HTR-8/SVneo (cell line): ENCODE measurements at places on chromosomes 13 and 19.

DNA sequence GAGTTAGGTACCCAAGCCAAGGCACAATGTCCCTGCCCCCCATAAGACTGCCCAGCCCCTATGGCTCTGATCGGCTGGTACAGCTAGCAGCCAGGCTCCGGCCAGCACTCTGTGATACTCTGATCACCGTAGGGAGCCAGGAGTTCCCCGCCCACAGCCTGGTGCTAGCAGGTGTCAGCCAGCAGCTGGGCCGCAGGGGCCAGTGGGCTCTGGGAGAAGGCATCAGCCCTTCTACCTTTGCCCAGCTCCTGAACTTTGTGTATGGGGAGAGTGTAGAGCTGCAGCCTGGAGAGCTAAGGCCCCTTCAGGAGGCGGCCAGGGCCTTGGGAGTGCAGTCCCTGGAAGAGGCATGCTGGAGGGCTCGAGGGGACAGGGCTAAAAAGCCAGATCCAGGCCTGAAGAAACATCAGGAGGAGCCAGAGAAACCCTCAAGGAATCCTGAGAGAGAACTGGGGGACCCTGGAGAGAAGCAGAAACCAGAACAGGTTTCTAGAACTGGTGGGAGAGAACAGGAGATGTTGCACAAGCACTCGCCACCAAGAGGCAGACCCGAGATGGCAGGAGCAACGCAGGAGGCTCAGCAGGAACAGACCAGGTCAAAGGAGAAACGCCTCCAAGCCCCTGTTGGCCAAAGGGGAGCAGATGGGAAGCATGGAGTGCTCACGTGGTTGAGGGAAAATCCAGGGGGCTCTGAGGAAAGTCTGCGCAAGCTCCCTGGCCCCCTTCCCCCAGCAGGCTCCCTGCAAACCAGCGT lies 3.0 kb upstream of the KMT2B start:
- no peak for DNase-seq

GRCh38 chr19:29577649-29577963 lies 28.5 kb upstream of the POP4 start:
- DNase-seq = no peak

- no peak for DNase-seq
These were observed 107.2 kb downstream of the RAB20 start for GRCh38 chr13:110454227-110454859.

GRCh38 chr13:85567909-85568308 lies 231.3 kb downstream of the SLITRK6 start:
- no peak for DNase-seq

DNA sequence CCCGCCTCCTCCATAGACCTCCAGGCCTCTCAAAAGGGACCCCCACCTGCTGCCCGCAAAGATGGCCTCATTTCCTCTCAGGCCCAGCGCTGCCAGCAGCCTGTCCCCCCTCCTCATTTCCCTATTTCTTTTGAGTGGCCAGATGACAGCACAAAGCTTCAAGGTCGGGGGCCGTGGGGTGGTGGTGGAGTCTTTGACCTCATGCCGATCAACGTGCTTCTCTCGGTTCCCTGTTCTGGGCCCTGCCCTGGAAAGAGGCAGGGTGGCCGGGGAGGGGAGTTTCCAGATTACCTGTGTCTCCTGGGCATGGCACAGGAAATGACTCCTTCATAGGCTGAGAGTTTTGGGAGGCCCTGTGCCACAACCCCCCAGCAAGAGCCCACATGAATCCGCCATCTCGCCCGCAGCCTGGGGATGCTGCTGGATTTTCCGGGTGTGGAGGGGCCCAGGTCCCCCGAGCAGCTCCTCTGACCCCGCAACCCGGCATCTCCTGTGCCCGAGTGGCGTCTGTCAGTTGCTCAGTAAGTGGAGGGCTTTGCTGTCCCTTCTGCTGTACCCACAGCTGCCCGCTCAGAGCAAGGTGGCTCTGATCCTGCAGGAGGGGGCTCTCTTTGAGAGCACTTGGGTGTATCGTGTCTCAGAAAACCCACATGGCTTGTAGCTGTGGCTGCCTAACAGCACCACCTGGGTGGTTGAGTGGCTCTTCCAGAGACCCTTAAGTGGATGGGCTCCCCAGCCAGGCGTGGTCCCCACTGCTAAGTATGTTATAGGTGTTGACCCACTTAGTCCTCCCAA lies 139.4 kb downstream of the SIPA1L3 start:
- no peak for DNase-seq

GRCh38 chr13:98706446-98707110 lies 45.9 kb downstream of the SLC15A1 start:
- DNase-seq = no peak

GRCh38 chr19:15837221-15837731 lies 21.8 kb upstream of the OR10H1 start:
- no peak for DNase-seq

- DNase-seq = peak; percentile 6
These were observed 480.5 kb upstream of the SLITRK1 start for GRCh38 chr13:84362777-84363176.

DNA sequence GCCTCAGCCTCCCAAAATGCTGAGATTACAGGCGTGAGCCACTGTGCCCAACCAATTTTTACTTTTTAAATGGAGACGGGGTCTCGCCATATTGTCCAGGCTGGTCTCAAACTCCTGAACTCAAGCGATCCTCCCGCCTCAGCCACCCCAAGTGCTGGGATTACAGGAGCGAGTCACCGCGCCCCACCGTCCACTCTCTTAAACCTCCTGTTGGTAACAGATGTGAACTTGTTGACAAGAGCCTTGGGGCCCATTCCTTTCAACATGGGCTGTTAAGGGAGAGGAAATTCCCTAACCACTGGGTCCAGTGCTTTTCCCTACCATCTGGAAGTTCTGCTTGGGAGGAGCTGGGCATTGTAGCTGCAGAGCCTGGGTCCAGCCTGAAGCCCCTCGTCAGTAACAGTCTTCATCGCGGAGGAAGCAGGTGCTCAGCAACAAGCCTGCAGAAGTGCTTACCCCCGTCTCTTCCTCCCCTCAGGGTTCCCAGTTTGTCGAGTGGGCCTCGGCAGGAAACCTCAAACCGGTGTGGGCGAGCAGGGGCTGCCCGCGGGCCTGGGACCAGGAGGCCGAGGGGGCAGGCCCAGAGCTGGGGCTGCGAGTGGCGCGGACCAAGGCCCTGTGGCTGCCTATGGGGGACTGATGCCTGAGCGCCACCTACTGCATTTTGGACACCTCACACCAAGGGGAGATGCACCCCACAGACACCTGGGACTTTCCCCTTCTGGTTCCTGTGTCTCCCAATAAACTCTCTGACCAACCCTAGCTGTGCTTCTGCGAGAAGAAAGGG lies 4.0 kb upstream of the FLT3LG start:
- DNase-seq = no peak

GRCh38 chr19:49470615-49470978 lies 3.4 kb upstream of the FLT3LG start:
- DNase-seq = no peak

DNA sequence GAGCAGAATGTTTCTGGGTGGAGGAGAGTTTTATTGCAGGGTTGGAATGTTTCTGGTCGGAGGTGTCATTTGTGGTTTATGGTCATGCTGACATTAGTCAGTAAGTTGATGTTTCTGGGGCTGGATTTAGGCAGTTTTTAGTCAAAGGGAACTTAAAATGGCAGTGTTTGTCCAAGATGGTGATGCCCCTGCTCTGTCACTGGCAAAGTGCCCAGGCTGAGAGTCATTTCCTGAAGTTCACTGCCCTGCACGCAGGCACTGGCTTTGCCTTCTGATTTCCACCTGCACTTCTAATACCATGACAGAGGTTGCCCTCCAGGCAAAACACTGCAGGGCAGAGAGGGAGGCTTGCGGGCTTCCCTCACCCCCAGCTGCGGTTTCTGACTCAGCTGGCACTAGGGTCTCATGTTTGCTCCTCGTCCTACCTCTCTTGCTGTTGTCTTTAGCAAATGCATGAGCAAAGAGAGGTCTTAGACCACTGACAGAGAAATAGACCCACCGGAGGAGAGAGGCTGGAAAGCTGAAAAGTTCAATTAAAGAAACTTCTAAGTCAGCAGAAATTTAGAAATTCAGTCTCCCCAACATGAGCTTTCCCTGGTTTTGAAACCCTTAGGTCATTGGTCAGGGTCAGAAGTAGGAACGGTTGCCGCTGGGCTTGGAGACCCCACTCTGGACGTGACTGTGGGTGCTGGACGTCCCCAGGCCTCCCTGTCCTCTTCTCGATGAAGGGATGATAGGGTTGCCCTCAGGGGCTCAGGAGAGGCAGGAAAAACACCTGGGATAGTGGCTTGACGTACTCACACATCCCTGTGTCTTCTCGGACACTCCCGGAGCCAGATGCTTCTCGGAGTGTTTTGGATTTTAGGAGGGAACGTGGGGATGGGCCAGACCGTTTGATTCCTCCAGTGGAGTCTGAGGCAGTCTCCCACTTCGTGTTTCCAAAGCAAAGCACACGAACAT lies 26.3 kb downstream of the TMEM255B start:
- peak; percentile 64 for DNase-seq

DNA sequence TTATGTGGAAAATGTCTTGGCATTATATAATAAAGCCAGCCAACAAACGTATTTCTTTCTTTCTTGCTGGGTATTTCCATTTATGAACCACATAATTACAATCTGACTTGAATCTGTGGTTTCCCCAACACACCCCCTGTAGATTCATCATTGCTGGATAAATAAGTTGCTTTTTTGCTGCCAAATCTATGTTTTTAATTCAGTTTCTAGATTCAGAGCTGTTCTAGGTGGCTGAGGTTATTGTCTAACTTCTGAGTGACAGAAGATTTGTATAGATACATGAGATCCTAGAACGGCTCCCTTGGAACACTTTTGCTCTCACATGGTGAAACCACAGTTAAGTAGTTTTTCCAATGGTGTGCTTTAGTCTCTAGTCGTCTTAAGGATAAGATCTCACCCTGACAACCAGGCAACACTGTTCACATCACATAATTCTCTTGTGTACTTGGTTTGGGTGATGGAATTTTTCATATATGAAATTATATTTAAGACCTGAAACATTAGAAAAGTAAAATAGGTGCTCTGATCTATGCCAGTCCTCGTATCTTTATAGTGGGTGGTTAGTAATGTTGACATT lies 239.1 kb downstream of the KLF12 start:
- DNase-seq = no peak

GRCh38 chr19:18809149-18809868 lies 18.2 kb upstream of the COMP start:
- no peak for DNase-seq

DNA sequence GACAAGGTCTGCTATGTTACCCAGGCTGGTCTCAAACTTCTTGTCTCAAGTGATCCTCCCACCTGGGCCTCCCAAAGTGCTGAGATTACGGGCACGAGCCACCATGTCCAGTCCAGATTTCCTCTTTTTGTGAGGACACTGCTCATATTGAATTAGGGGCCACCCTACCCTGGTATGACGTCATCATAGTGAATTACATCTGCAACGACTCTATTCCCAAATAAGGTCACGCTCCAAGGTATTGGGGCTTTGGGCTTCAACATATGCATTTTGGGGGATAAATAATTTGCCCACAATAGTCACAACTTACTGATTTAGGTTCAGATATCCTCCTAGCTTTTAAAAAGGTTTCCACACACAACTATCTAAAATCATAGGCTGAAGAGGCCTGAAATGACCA lies 9.5 kb downstream of the SLC15A1 start:
- no peak for DNase-seq

- DNase-seq = no peak
These were observed 170.3 kb downstream of the PTPRS start for GRCh38 chr19:5170329-5170745.

GRCh38 chr13:84607261-84608013 lies 725.2 kb upstream of the SLITRK1 start:
- no peak for DNase-seq

- no peak for DNase-seq
These were observed 47.4 kb upstream of the SERPINE3 start for GRCh38 chr13:51292000-51292565.

DNA sequence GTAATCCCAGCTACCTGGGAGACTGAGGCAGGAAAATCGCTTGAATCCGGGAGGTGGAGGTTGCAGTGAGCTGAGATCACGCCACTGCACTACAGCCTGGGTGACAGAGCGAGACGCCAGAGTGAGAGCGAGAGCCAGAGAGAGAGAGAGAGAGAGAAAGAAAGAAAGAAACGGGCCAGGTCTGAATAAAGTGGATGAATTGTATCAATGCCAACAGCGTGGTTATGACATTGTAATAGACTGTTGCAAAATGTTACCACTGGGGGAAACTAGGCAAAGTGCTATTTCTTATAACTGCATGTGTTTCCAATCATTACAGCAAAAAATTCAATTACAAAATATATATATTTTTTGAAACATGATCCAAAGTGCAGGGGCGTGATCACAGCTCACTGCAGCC lies 11.8 kb upstream of the BTBD2 start:
- DNase-seq = no peak

DNA sequence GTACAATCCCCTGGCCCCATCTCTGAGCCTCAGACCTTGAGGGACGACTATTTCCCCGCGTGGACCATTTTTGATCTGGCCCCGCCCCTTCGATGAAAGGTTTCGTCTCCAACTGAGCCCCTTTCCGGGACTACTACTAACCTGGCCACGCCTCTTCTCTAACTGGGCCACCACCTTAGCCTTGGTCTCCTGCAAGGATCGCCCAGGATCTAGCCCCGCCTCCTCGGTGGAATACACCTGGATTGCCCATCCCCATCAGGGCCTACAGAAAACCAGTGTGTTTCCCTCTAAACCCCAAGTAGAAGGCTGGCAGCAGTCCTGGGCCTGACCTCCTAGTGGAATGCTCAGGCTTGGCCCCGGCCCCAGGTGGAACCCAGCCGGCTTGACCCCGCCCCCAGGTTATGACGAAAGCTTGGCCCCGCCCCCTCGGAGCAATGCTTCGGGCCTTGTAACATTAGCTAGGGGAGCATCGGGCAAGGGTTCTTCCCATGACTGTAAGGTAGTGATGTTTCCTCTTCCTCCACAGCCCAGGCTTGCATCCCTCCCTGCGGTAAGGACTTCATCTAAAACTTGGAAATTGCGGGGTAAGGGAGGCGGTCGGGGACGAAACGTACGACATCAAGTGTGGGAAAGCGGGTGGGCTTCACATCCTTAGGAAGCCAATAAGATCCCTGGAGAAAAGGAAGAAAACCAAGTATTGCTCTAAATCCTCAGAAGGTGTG lies 9.1 kb downstream of the SPACA6 start:
- DNase-seq = no peak

DNA sequence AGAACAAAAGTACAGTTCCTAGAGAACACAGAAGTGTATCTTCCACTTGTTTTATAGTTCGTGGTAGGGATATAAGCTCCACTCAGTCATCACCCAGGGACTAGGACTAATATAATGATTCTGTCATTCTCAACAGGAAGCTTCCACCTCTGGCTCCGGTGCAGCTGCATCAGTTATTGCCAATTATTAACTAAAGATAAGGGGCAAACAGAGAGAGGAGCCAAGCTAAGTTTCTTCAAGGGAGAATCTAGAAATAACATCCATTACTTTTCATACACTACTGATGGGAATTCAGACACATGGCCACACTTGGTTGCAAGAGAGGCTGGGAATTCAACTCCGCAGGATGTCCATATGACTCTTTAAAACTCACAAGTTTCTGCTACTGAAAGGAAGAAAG lies 917.9 kb downstream of the OLFM4 start:
- DNase-seq = no peak

- no peak for DNase-seq
These were observed 6.6 kb upstream of the OR10H2 start for GRCh38 chr19:15721268-15721667.

GRCh38 chr13:112968380-112968909 lies 569 bp upstream of the MCF2L start:
- no peak for DNase-seq

GRCh38 chr19:7863157-7863970 lies 10.8 kb downstream of the PRR36 start:
- DNase-seq = no peak

- DNase-seq = no peak
These were observed 58.2 kb upstream of the XPO4 start for GRCh38 chr13:20960663-20961309.

GRCh38 chr13:110525328-110526319 lies 35.9 kb downstream of the RAB20 start:
- no peak for DNase-seq

- DNase-seq = no peak
These were observed 23.1 kb downstream of the LYL1 start for GRCh38 chr19:13079542-13079986.
